CD4-positive, alpha-beta T cell treated with Interleukin-17A for 4 hours (primary cell): ENCODE measurements at places on chromosomes 1 and 21.

- peak; percentile 27 for DNase-seq
Observed at GRCh38 chr1:226884116-226884625, 13.8 kb downstream of the PSEN2 start.

DNA sequence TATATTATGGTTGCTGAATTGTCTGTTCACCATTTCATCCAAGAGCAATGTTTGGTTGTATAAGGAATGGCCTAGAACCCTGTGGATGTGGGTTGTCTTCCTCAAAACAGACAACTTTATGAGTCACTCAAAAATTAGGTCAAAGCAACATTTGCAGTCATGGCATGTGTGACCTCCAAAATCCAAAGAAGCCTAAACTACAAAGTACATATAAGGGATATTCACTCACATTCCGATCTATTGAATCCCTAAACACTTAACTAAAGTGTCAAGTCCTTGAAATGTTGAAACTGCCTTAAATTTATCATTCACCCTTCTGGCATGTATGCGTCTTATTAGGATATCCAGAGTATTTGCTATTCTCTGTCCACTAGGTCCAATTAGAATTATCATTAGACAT is 491.5 kb downstream of the NUF2 start:
- no peak for DNase-seq

GRCh38 chr1:66446261-66447001 is 87.5 kb upstream of the SGIP1 start:
- peak; percentile 42 for DNase-seq

GRCh38 chr1:229397762-229398161 is 36.1 kb downstream of the ACTA1 start:
- no peak for DNase-seq

DNA sequence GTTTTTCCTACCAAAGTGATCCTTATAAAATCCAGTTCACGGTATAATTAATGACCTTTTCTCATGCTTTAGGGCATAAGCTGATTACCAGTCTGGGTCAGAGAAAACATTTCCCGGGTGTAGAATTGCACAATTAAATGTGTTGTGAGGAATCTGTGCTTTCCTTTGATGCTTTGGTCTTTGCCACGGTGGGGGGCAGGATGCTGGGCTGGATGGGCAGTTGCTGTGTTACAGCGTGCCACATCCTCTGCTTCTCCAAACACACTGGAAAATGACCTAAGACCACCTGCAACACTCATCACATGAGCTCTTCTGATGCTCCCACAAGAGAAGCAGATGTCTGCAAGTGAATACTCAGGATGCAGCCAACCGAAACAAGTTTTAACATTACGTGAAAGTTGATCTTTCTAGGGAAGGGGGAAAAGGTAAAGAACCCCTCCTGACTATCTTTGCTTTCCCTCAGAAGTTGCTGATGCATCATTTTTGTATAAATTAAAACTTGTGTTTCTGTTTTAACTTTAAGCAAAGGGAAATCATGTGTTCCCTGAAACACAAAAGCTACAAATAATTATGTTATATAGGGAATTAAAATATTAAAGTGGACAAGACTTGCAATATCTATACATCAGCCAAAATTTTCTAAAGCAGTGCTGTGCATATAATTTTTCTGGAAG is 515.3 kb upstream of the NR5A2 start:
- no peak for DNase-seq
